GM03348 (cell line): ENCODE measurements at places on chromosomes 6 and 20.
A peak's percentile ranks its signal among the peaks of the same experiment; 100 is the strongest.

- DNase-seq: peak; percentile 70
Measured at GRCh38 chr6:42136508-42137193, 5.8 kb downstream of the C6orf132 start.

DNA sequence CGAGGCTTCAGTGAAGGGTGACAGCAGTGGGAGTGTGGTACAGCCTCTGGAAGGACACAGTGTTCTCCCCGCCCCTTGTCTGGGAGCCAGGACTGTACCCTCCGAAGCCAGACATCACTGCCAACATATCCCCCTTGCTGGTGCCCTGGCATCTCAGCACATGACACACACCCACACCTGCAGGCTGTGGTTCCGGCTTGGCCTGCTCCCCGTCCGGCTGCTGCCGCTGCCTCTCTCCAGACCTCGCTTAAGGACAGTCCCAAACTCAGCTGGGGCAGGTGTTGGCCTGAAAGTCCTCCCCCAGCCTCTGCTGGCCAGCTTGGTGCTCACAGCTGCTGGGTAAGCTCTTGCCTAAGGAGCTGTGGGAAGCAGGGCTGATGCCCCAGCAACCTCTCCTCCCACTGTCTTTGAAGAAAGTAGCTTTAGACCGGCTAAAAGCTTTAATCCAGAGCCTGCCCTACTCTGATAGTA lies 7.0 kb downstream of the EMILIN3 start:
- DNase-seq: no peak

- no peak for DNase-seq
Measured at GRCh38 chr6:168623736-168624135, 182.8 kb downstream of the SMOC2 start.

- DNase-seq: peak; percentile 91
Measured at GRCh38 chr20:58179432-58180099, 48.9 kb downstream of the ANKRD60 start.

GRCh38 chr6:163414117-163414945 lies at the start of gene QKI:
Gene QKI (plus strand): TSS chr6:163414718. CDS start chr6:163415194, 476 bp downstream.
- DNase-seq: peak; percentile 90

DNA sequence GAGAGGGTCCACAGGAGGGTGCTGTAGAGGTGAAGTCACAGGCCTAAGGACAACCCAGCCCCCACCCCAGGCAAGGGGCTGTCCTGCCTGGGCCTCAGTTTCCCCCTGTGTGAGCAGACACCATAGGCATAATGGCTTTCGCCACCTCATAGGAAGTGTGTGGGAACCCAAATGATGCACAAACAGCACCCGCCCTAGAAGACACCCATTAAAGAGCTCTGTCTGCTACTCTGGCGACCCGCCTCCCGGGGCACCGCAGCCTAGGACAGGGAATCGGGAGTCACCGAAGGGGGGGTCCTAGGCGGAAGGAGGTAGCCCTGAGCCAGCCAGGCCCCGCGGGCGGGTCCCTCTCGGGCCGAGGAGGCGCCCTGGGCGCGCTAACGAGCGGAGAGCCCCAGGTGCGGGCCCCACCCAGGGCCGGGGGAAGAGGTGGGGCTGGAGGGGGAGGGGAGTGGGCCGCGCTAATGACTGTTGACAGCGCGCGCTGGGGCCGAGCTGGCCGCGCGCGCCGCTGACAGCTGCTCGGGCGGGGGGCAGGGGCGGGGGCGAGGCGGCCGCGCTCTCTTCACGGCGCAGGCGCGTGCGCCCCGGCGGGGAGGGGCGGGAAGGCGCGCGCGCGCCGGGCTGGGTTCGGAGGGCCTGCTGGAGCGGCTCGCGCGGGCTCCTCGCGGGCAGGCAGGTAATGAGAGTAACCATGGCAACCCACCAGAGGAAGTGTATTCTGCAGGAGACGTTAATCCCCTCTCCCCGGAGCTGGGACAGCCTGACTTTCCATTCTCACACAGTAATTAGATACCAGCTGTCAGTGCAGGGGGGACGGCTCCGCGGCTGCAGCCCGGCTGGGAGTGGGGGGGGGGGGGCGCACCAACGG lies 48.9 kb downstream of the NOL4L start:
- DNase-seq: peak; percentile 57

GRCh38 chr6:13311155-13311554 lies 17.2 kb downstream of the TBC1D7 start:
- DNase-seq: no peak

GRCh38 chr6:159378411-159379328 lies 209.5 kb downstream of the FNDC1 start:
- peak; percentile 57 for DNase-seq

GRCh38 chr6:167856999-167857660 lies 30.4 kb downstream of the AFDN start:
- no peak for DNase-seq

GRCh38 chr6:30364591-30364990 lies 19.6 kb downstream of the RPP21 start:
- no peak for DNase-seq

GRCh38 chr6:80547827-80548226 lies 441.4 kb downstream of the BCKDHB start:
- peak; percentile 54 for DNase-seq

- DNase-seq: no peak
Measured at GRCh38 chr6:1230689-1231605, 81.0 kb upstream of the FOXQ1 start.

DNA sequence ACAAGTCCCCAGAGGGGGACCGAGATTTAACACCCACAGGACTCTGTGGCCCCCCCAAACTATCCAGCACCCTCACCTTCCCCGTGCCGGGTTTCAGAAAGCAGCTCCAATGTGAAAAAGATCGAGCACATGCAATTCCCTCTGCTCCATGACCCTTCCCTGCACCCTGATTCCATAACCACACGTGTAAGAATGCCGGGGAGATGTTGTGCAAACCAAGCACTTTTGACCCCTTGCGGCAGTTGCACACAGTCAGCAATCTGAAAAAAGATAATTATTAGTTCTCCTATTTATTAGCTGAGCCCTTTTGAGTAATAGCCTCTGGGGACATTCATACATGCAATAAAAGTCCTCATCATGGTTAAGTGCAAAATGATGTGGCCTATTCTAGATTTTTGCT lies 13.0 kb downstream of the FOXQ1 start:
- no peak for DNase-seq

- no peak for DNase-seq
Measured at GRCh38 chr6:89605861-89606260, 32.7 kb downstream of the LYRM2 start.
